ENCODE measurements at places on chromosomes 3 and 15.

DNA sequence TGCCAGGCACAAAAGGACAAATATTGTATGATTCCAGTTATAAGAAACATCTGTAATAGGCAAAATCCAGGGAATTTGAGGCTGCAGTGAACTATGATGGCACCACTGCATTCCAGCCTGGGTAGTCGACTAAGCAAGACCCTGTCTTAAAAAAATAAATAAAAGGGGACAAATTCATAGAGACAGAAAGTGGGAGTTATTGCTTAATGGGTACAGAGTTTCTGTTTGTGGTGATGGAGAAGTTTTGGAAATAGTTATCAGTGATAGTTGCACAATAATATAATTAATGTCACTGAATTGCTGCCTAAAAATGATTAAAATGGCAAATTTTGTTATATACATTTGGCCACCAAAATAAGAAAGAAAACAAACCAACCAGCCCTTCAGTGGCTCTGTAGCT lies 27.6 kb upstream of the CNBP start:
- no peak for DNase-seq

DNA sequence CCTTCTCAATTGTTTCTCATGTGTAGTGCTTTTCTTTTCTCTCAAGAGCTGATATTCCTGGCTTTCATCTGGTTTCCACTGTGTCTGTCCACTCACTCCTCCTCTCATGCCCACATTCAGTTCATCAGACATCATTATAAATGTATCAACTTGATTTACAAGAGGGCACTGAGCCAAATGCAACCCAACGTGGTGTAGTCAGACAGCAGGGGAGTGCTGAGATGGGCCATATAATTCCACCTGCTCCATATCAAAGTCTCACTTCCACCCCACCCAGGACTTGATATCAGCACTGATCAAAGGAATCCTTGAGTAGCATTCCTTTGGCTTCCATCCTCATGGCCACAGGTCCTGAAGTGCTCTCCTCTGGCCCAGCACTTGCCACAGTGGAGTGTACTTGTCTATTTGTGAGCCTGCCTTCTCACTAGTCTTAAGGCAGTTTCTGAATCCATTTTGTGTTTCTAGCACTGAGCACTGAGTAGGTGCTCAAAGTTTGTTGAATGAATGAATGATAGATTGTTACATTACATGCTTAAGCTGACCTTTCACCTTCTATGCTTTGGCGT lies 252.8 kb downstream of the CLSTN2 start:
- DNase-seq, result no peak

DNA sequence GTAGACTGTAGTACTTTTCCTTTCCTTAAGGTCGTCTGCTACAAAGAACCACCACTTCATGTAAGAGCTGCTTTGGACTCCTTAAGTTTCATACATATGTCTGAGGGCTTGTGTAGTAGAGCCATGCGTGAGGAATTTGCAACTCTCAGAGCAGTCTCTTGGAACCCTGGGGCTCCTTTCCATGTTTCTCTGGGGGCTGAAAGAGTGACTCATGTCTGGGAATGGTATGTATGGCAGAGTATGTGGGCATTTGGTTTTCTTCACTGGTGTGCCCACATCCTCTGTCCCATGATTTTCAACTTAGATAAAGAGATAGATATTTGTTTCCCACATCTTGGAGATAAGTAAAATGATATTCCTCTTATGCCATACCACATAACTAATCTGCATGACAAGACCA lies 20.6 kb upstream of the RBM5 start:
- DNase-seq, result no peak

GRCh38 chr3:175295248-175296130 lies 436.4 kb downstream of the NAALADL2 start:
- DNase-seq, result no peak

DNA sequence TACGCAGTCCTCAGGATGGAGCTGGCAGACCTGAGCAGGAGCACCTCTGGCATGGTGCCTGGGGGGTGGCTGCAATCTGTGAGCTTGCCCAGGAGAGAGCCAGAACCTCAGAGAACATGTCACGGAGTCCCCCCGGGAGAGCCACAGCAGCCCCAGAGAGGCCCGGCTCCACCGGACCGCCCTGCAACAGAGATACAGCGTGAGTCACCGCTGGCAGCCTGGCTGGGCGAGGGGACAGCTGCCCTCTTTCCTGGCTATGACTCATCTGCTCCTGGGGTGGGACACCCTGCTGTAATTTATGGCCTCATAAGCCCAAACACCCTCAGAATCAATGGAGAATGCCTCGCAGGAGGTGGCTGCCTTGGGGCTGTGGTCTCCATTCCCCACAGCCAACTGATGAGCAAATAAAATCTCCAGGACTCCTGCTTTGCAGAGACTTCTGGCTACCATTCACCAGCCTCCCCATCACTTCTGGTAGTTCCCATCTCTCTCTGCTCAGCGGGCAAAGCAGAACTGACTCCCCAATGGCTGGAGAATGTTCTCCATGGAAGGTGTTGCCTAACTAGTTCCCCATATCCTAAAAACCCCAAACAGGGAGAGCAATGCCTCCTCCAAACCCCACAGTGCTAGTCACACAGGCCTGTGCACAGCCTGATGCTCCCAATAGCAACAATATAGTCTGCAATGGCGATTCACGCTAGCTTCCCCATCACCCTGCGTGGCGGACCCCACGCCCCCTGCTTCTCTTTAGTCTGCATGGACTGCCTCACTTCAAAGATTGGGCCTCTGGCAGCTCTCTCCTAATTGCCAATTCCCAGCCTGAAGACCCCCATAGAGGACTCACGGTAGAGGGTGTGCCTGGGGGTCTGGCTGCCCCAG lies 21.6 kb downstream of the ACSBG1 start:
- DNase-seq, result peak; percentile 46

DNA sequence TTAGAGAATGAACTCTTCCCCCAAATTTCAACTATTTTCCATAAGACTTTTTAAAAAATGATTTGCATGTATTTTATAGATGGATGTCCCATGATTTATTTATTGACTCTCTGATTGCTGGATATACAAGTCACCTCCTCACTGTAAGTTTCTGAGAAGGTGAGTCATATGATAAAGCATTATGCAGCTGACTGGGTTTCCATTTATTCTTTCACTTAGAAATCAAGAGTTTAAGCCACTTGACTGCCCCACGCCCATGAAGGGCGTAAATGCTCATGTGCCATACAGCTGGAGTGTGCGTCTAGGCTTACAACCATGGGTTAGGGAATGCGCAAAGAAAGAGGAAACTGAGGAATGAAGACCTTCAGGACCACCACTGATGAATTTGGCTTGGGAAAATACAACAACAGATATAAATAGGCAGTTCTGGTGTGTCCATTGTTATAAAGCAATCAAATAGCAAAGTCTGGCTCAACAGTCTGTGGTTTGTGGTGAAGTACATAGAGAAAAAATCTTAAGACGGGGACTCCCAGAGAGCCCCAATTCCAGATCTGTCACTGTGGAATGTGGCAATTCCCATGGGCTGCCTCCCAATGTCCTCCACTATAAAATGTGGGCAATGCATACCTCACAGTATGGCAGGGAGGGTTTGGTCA lies 20.3 kb downstream of the SLCO2A1 start:
- no peak for DNase-seq

GRCh38 chr15:29040370-29040751 lies 154.6 kb downstream of the APBA2 start:
- DNase-seq, result peak; percentile 52

GRCh38 chr3:79521221-79521848 lies 246.5 kb downstream of the ROBO1 start:
- DNase-seq, result no peak

- no peak for DNase-seq
These were observed 379.3 kb downstream of the MAGI1 start for GRCh38 chr3:65659396-65659795.

DNA sequence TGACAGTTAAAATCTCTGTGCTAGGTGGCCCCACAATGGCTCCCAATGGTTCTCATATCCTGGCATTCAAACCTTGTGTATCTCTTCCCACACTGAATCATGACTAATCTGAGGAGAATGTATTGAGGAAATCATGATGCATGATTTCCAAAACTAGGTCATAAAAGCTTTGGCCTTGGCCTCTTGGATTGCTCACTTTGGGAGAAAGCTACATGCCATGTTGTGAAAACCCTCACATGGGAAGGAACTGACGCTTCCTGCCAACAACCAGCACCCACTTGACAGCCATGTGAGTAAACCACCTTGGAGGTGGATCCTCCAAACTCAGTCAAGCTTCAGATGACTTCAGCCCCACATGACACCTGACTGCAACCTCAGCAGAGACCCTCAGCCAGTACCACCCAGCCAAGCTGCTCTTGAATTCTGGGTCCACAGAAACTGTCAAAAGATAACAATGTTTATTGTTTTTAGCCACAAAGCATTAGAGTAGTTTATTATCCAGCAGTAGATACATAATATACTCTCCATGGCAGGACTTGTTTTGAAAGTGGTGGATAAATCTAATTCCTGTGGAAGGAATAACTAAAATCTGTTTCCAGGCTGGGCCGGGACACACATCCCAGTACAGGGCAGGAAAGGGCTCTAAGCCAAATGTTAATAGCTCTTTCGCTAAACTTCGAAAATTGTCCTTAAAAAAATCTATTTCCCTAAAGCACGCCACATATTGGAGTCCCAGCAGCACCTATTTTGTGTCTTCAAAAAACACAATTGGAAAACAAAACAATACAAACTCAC lies 1.0 kb upstream of the ZNF620 start:
- no peak for DNase-seq

GRCh38 chr3:146390006-146390772 lies 79.2 kb downstream of the PLSCR2 start:
- no peak for DNase-seq

DNA sequence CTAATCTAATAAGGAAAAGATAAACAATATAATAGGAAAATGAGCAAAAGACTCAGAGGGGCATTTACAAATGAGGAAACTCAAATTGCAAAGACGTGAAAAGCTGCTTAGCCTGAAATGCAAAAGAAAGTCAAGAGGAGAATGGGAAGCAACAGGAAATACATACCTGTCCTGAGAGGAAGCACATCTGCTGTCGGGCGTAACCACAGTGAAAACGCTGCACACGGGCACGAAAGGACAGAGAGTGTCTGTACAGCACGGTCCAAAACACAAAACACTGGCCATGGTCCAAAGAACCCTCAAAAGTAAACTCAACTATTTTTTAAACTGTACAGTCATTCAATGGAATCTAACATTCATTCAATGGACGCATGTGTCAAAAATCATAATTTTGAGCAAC lies 100.6 kb downstream of the CHSY1 start:
- no peak for DNase-seq

DNA sequence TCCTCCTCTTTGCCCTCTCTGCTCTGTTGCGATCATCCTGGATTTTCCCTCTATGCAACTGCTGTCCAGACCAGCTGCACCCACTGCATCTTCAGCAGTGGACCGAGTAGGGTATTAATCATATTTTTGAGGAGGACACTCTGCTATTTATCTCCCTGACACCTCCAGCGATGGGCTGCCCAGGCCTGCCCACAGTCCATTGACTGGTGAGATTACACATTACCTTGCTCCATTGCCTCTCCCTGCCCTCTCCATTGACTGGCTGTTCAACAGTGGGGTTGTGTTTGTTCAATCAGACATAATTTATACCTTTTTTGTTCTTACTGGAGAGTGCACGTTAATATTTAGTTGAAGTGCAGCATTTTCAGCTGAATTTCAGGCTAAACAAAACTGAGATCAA lies 559.3 kb upstream of the ARRDC4 start:
- no peak for DNase-seq

DNA sequence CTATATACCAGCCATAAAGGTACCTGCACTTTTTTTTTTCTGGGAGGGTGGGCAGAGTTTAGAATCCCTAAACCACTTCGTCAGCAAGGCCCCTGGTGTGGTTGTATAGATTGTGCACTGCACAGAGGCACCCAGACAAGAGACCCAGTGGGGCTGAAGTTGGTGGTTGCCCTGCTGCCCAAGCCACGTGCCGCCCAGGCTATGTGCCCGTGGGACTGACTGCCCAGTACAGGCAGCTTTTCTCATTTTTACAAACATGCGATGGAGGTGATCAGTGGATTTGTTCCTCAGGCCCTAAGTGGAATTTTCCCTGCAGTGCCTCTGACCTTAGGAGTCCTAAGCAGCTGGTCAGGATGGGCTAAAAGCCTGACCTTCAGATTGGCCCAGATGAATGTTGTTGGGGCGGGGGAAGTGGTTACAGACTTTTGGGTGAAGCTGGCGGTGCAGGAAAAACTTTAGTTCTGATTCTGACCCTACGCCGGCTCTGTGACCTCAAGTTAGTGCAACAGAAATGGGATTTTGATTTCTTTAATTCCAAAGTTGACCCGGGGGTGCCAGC lies 34.9 kb upstream of the LIMD1 start:
- DNase-seq, result no peak

DNA sequence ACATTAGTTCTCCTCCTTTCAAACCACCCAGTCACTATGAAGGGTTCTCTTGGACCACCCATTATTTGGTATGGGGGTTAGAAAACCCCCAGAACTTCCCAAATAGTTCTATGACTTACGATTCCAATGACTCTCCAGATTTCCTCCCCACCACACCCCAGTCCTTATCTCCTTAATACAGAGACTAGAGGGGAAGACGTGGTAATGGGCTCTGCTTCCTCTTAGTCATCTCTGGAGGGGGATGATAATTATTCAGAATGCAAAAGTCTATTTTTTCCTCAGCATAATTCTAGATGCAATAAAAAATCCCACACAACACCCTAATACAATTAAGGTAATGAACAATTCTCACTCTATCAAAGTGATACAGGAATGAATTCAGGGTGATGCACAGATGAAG lies 48.9 kb upstream of the CFAP161 start:
- DNase-seq, result no peak

GRCh38 chr3:196740481-196741248 lies 1.0 kb downstream of the PAK2 start:
- DNase-seq, result peak; percentile 47

- no peak for DNase-seq
These were observed 224.0 kb upstream of the ARHGEF26 start for GRCh38 chr3:153897025-153897723.

DNA sequence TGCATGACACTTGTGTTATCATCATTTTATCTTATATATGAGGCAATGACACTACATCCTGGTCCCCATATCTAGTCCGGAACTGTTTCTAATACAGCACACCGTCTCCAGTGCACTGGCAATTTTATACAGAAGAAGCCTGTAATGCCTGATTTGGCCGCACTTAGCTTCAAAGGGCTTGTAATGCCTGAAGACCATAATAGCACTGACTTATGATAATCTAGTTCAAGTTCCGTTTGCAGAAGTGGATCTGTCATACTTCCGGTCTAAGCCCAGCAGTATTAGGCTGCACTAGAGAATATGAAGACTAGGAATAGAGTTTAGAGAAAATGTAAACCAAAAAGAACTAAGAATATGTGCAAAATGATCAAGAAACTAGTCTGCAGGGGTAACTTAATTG lies 1.3 kb downstream of the BNIP2 start:
- no peak for DNase-seq

GRCh38 chr3:15199493-15200105 lies 6.4 kb upstream of the CAPN7 start:
- DNase-seq, result no peak

GRCh38 chr3:37849146-37849923 lies 12.3 kb upstream of the CTDSPL start:
- no peak for DNase-seq

DNA sequence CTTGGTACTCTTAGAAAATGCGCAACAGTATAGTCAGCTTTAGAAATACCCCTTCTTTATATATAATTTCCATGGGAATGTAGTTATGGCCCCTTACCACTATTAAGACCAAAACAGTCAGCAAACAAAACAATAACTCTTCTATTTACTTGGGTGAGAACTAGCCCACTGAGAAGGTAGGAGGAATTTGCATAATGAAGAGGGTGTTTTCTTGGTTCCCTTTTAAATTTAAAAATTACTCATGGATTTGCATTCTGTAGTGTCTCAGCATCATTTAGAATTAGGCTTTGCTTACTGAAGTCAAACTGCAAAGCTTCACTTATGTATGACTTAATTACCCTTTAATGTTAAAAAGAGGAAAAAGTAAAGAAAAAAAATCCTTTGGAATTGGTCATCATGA lies 350.8 kb downstream of the PTPRG start:
- DNase-seq, result no peak

All from H7 (cell line).